ENCODE measurements at places on chromosomes 3 and 15.

- DNase-seq, result no peak
These were observed 86.0 kb upstream of the ALDH1L1 start for GRCh38 chr3:126266291-126266840.

GRCh38 chr3:88586121-88586640 lies 436.4 kb downstream of the C3orf38 start:
- no peak for DNase-seq

GRCh38 chr15:71422530-71423259 lies 307.4 kb downstream of the THSD4 start:
- DNase-seq, result no peak

- DNase-seq, result no peak
These were observed 31.4 kb upstream of the TIPARP start for GRCh38 chr3:156642750-156643728.

- DNase-seq, result no peak
These were observed 94.3 kb downstream of the OXNAD1 start for GRCh38 chr3:16359331-16359730.

DNA sequence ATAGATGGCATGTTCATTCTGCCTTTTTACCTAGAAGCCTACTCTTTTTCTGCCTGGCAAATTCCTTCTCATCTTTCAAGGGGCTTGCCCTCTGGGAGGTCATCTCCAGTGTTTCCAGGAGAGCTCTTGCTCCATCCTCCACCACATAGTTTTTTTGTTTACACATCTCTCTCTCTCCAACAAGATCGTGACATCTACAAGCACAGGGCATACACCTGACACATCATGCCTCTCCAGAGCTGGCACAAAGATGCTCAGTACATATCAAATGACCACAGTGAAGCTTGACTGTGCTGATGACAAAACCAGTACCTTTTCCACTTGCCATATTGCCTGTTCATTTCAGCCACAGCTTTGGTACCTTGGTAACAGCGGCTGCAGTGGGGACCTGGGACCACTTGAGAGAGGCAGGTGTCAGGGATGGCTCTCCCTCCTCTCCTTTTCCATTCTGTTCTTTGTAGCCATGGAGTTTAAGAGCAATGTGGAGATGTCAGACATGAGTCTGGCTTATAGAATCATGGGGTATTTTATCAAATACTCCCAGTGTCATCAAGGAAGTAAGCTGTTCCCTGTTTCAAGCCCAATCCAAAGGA lies 15.4 kb downstream of the ALPK3 start:
- DNase-seq, result no peak

- no peak for DNase-seq
These were observed 63.9 kb upstream of the HES1 start for GRCh38 chr3:194072097-194072428.

GRCh38 chr3:133038089-133038730 lies at the start of gene TMEM108:
TSS of gene TMEM108 (plus strand) at chr3:133038391.
- DNase-seq, result peak; percentile 100

- DNase-seq, result no peak
These were observed 217.0 kb downstream of the PDCD6IP start for GRCh38 chr3:34015204-34016142.

Measured in NCI-H1436 (cell line).